ENCODE measurements at places on chromosomes 1 and 21.

- H3K4me3 ChIP-seq: no peak overlapping the region
- H3K27me3 ChIP-seq: no peaks in the 10 kb centered on the region
- no peak overlapping the region for H3K27ac ChIP-seq
- peaks cover 45% of the 10 kb centered on the region for H3K4me1 ChIP-seq
- H3K36me3 ChIP-seq: no peaks in the 10 kb centered on the region
Observed at GRCh38 chr1:6358144-6358624, 35.4 kb downstream of the ACOT7 start.

- no peaks in the 10 kb centered on the region for H3K27me3 ChIP-seq
- no peaks in the 10 kb centered on the region for H3K36me3 ChIP-seq
- H3K27ac ChIP-seq: no peak overlapping the region
- H3K4me1 ChIP-seq: no peaks in the 10 kb centered on the region
- no peak for DNase-seq
Observed at GRCh38 chr1:209607795-209608178, 24.3 kb downstream of the CAMK1G start.

- H3K36me3 ChIP-seq: no peaks in the 10 kb centered on the region
- H3K27ac ChIP-seq: no peak overlapping the region
- peaks cover 9% of the 10 kb centered on the region for H3K4me1 ChIP-seq
- no peak for DNase-seq
Observed at GRCh38 chr1:94382201-94382600, 36.0 kb upstream of the ABCD3 start.

DNA sequence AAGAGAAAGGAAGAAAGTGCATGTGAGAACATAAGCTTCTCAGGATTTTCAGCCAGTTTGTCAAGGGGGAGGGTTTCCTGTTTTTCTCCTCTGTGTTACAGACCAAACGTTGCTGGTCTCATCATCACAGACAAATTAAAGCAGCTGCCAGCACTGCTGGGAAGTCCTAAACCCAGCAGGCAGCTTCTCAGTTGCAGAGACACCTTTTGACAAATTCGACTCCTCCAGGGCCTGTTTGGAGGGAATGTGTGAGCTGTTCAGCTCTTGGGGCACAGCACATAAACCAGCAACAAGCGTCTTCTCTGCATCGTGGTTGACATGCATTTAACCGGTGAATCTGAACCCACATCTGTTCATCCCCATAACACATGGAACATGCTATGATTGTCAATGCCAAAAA is 454.6 kb upstream of the RUNX1 start:
- H3K4me1 ChIP-seq: peaks cover 75% of the 10 kb centered on the region
- H3K27ac ChIP-seq: no peak overlapping the region
- DNase-seq: no peak
- H3K36me3 ChIP-seq: peaks cover 6% of the 10 kb centered on the region
- H3K4me3 ChIP-seq: no peak overlapping the region
